Forelimb muscle (tissue), 1 donor: ENCODE measurements at places on chromosomes 12 and 14.

DNA sequence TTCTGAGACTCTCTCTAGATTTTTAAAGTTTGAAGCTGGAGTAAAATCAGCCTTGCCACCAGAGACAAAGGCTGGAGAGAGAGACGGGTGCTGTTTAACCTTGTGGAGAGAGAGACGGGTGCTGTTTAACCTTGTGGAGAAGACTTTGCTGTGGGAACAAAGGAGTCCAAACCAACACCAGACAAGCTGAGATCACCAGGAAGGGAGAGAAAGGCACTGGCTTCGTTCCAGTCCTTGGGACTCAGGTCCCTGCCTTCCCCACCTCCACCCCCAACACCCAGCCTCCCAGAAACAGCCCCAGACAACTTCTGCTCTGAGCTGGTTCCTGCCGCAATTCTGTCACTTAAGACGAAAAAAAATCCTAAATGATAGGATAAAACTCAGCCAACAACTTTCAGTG is 1389.3 kb downstream of the AACS start:
- DNase-seq = no peak

DNA sequence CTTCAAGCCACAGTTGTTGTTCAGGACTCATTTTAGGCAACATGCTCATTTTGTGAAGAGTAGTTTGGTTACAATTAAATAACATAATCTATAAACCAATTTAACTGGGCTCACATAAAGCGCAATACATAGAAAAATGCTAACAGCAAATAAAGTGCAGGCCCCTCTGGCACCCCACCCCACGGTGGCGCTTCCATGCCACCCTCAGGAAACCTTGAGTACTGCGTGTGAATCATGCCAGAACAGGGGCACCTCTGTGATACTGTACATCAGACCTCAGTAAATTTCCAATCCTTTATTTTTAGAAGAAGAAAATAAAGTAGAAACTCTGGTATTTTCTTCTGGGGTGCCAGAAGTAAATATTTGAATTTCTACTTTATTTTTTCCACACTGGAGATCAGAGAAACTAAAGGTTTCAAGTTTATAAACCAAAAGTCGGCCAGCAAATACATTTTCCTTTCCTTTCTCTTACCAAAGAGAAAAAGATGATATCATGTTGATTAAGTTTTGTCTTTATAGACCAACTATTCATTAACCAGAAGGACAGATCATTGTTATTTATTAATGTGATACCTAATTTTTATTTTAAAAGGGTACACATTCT is 316.8 kb downstream of the PAWR start:
- no peak for DNase-seq

- no peak for DNase-seq
These were observed 12.1 kb downstream of the VASH1 start for GRCh38 chr14:76773188-76773885.

GRCh38 chr14:101199028-101199770 is 295.7 kb upstream of the RTL1 start:
- no peak for DNase-seq

DNA sequence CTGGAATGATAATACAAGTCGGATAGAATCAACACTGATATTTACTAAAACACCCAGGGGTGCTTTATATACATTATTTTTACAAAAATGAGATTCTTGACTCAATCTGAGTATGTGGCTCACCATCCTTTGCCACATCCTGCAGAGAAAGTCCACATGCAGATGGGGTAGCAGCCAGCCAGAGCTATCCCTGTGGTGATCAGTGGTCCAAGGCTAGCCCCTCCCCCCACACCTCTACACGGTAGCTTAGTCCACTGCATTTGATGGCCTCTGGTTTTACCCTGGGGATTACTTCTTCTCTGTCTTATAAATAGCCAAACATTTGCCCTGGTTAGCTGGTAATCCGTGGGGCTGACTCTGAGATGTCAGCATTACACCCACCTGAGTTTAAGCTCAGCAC is 28.1 kb upstream of the TTC7B start:
- DNase-seq = no peak

DNA sequence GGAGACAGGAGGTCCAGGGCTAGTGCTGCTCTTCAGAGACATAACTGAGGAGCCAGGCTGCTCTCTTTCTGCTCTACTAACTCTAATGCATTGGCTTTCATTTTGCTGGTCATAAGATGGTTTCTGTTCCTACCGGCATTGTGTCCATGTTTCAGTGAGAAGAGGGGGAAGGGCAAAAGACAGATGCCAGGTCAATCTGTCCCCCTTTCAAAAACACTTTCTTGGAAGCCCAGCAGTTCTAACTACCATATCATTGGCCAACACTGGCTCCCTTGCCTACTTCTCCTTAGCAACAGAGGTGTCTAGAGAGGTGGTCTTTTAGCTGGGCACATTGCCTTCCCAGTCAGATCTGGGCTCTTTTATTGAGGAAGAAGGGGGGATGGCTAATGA is 63.9 kb downstream of the TGFB3 start:
- no peak for DNase-seq

DNA sequence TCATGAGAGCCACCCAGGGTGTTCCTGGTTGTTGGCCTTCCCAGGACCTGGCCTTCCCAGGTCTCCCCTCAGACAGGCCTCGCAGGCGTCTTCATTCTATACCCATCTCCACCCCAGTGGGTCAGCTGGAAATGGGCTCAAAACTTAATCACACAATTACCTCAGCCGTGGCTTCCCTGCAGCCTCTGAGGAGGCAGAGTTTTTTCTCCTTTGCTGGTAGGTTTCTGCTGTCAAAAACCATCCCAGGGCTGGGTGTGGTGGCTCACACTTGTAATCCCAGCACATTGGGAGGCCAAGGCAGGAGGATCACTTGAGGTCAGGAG is 13.2 kb downstream of the NFKBIA start:
- DNase-seq = no peak

- DNase-seq = no peak
These were observed 181.9 kb downstream of the SLC6A15 start for GRCh38 chr12:84730561-84731162.

- DNase-seq = no peak
These were observed 2.0 kb upstream of the BEGAIN start for GRCh38 chr14:100589071-100589759.

DNA sequence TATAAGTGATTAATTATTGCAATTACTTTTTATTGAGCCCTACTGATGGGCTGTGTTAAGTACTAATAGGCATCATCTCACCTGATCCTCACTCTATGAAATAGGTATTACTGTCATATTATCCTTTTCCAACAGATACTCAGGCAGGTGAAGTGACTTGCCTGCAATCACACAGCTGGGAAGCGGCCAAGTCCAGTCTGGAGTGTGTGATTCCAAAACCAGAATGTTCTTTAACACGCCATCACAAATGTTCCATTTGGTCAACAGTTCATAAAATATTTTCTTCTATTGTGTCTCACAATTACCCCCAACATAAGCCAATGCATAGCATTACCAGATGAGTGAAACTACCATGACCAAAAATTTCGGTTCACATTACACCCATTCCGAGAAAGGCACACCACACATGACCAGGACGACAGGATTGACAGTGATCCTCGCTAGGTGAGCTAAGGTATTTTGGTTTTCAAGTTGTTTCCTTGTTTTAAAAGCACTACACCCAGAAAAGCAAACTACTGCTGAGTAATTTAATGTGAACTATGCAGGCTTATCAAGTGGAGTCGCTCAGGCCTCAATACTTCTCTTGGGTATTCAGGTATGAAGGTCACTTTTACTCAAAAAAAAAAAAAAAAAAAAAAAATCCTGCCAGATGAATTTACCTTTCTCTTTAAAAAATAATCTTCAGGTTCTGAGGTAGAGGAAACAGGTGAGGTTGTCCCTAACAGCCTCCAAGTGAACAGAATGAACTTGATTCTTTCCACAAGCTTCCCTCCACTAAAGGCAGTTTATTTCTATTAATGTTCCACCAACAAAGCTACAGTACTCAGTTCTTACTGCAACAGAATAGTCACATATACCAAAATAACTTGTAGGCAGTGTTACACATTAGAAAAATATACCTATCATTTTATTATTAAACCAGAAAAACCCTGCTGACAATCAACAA is 2.4 kb downstream of the VPS37B start:
- DNase-seq = no peak

DNA sequence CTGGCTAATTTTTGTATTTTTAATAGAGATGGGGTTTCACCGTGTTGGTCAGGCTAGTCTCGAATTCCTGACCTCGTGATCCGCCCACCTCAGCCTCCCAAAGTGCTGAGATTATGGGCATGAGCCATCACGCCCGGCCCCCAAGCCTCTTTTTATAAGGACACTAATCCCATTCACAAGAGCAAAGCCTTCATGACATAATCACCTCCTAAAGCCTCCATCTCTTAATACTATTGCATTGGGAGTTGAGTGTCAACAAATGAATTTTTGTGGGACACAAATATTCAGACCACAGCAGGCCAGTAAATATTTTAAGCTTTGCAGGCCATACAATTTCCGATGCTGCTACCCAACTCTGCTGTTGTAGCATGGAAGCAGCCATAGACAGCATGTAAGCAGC is 10.9 kb downstream of the RNF212B start:
- DNase-seq = no peak

DNA sequence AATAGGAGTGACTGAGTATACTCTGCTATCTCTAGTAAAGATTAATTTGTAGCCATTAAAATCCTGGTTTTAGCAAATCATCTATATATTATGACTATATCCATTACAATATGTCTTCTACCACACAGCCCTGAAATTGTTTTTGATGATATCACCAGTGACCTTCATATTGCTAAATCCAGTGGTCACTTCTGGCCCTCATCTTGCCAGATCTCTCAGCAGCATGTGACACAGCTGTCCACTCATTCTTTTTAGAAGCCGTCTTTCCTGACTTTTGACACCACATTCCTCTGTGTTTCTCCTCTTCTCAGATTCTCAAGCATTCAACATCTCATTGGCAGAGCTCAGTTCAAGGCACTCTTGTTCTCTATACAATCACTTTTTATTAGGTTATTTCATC is 54.9 kb downstream of the CPNE8 start:
- no peak for DNase-seq

DNA sequence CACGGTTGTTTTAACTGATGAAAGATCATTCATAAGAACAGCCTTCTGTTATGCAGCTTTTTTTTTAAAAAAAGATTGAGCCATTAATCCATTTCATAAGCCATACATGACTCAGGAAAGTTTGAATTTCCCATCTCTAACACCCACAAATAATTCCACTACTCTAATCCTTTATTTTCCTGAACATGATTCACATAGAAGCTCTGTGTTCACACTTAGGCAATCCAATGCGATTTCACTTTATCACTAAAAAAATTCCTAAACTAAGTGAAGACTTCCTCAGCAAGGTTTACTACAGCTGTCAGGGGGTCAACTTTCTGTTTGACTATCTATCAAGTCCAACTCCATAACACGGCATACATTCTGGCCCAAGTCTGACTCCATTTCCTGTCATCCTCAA is 25.9 kb downstream of the PKP2 start:
- no peak for DNase-seq

GRCh38 chr14:56057767-56058166 is 60.4 kb upstream of the PELI2 start:
- no peak for DNase-seq

- no peak for DNase-seq
These were observed 35.0 kb upstream of the DICER1 start for GRCh38 chr14:95192311-95192710.

- no peak for DNase-seq
These were observed 32.4 kb downstream of the C14orf132 start for GRCh38 chr14:96071561-96071960.

- no peak for DNase-seq
These were observed 547.1 kb downstream of the CCER1 start for GRCh38 chr12:90407841-90408240.

GRCh38 chr12:16112130-16112529 is 165.4 kb downstream of the SLC15A5 start:
- no peak for DNase-seq

- no peak for DNase-seq
These were observed 28.7 kb downstream of the NELL2 start for GRCh38 chr12:44847403-44847802.

DNA sequence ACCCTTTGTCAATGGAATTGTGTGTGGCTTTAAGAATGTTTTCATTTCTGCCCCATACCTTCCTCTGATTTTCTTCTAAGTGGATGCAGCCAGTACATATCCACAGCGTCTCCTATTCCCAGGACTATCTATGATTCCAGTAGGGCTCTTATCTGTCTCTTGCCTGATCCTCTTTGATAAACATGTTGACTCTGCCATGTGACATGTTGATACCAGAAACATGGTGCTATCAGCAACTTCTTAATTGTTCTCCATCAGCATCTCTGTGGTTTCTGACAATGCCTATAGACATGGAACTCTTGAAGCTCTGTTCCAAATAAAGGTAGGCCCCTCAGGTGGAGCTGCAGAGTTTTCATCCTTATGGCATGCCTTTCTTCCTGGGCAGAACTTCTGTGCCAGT is 11.6 kb upstream of the OR4L1 start:
- DNase-seq = no peak

- no peak for DNase-seq
These were observed 18.0 kb upstream of the RFX4 start for GRCh38 chr12:106564678-106565329.

DNA sequence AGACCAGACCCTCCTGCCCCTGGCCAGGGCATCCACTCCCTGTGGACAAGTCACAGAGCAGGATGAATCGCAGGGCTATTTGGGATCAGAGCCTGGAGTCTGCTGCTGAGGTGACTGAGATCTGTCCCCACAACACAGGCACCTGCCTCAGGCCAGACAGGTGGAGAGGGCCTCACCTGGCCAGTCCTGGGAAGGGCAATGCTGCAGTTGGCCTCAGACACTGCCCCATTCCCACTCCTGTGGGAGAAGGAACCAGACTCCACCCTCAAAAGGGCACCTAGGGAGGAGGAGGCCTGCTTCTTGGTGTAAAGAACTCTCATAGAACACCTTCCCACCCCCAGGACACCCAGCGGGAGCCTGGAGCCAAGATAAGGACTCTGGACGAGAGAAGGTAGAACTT is 48.3 kb upstream of the PLEKHG6 start:
- no peak for DNase-seq

DNA sequence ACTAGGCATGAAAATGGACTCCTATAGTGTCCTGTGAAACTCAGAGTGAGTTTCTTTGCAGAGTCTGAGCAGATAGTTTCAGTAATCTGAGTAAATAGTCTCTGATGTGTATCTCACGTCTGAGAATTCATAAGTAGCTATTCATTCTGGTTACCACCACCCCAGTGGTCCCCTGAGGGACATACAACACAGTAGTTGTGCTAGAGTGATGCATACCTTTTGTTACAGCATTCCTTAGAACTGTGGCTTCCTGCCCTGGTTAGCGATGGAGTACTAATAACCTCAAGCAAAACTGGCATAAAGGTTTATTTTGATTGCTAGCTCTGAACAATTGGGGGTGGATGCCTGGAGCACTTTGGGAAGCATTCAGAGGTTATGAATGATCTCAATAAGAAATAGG is 114.7 kb downstream of the DAAM1 start:
- DNase-seq = no peak

GRCh38 chr14:58904776-58905175 is 267.0 kb downstream of the DACT1 start:
- DNase-seq = no peak

- no peak for DNase-seq
These were observed 68.1 kb upstream of the DCD start for GRCh38 chr12:54716261-54716660.

DNA sequence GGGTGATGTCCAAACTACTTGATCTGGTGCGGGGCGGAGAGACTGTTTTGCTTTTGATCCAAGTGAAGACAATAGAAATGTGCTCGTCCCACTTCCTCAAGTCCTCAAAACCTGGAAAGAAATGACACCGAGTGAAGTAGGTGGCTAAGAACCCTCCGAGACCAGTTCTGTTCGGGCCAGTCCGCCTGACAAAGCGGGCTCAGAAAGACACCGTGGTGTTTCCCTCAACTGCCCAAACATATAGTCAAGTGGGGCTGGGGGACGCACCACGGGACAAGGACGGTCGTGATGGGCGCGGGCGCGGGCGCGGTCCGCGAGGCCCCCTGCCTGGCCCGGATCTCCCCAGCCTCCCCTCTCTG is 1.6 kb downstream of the PHLDA1 start:
- DNase-seq = no peak
